ENCODE measurements at places on chromosomes 6 and 20.

DNA sequence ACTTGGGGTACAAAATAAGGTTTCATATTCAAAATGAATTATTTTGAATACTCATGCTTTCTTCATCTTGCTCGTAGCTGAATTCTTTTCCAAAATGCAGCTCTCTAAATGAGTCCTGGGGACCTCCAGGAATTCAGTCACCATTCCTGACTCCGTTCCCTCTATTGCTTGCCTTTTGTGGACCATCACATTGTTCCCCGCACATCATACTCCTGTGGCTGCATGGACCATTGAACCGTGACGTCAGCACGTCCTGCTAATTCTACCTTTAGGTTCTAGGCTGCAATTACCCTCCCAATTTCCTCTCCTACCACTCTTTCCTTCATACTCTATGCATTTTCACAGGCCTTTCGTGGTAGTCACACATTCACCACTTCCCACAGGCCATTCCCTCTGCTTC, 173.1 kb upstream of the ID4 start:
- DNase-seq, result no peak

DNA sequence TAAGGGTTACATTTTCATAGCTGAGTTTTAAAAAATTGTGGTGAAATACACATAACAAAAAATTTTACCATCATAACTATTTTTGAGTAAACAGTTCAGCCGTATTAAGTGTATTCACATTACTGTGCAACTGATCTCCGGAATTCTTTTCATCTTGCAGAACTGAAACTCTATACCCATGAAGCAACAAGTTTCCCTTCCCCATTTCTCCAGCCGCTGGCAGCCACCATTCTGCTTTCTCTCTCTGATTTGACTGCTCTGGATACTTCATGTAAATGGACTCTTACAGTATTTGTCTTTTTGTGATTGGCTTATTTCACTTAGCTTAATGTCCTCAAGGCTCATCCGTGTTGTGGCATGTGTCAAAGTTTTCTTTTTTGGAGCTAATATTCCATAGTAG, 341.6 kb downstream of the QKI start:
- peak; percentile 44 for DNase-seq

GRCh38 chr6:80182308-80182707, 75.8 kb downstream of the BCKDHB start:
- no peak for DNase-seq

DNA sequence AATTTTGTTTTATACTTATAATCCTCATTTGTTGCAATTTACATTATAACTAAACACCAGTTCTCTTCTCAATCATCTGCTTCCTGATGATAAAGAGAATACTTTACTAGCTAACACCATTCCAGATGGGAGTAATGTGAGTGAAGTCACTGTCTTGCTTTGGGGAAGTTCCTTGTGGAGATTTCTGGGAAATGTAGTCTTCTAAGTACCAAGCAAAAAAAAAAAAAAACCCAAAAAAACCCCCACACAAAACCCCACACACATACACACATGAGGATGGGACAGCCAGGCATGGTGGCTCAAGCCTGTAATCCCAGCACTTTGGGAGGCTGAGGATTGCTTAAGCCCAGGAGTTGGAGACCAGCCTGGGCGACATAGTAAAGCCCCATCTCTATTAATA, 2.2 kb upstream of the SNPH start:
- no peak for DNase-seq

Data from transverse colon (tissue), 4 donors.